Skin of body (tissue), 3 donors: ENCODE measurements at places on chromosomes 5 and 9.

DNA sequence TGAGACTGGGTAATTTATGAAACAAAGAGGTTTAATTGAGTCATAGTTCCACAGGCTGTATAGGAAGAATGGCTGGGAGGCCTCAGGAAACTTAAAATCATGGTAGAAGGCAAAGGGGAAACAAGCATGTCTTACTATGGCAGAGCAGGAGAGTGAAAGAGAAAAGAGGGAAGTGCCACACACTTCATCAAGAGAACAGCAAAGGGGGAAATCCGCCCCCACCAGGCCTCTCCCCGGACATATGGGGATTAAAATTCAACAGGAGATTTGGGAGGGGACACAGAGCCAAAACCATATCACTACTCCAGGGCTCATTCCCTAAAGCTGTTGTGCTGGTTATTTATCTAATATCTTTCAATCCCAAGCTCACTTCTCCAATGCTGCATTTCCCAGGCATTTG lies 50.2 kb upstream of the NR3C1 start:
- no peak for DNase-seq

DNA sequence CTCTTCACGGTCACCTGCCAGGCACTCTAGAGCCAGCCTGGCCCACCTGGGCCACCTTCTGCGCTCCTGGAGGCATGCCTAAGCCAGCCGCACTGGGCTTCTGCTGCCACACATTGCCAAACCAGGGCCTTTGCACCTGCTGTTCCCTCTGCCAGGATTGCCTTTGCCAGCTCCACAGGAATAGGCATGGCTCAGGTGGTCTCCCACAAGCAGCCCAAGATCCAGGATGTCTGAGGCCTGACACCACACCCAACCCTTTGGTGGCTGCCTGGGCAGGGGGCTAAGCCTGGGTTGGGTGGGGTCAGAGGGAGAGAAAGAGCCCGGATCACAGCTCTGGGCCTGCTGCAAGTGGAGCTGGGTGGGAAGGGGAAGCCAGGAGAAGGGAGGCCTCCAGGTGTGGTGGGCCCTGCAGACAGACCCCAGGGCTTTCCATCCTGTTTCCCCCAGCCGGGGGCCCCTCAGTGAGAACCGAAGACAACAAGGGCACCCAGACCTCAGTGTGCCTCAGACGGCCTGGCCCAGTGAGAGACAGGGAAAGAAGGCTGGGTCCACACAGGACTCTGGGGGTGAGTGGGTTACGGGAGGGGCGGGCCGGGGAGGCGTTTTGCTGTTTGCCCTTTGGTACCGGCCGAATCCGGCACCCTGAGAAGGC lies 672 bp upstream of the SUSD3 start:
- no peak for DNase-seq

- DNase-seq, result no peak
These were observed 404.3 kb downstream of the RAB3C start for GRCh38 chr5:58987193-58987592.

DNA sequence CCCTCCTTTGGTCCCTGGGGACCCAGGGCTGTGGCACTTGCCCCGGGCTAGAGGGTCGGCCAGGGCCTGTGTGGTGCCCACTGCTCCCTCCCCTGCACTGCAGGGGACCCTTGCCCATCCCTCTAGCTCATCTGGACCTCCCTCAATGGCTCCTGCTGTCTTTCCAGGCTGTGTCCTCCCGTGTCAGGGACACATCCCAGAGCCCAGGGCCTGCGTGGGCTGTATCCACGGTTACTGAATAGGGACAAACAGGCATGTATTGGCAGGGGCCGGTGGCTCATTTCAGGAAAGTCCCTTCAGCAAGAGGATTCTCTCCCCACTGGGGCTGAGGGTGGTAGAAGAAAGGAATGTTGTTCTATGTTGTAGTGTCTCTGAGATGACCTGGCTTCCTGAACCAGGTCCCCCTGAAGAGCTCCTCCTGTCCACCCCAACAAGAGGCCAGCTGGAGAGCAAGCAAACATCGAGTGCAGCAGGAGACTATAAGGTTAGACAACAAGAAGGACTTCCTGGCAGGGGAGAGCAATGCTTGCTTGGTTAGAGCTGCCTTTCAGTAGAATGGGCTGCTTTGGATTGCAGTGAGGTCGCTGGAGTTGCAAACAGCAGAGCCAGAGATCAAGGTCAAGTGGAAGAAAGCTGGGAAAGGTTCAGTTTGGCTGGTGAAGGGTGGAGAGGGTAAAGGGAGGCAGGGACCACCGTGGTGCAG lies 1.0 kb upstream of the CRB2 start:
- no peak for DNase-seq

- DNase-seq, result no peak
These were observed 519.0 kb upstream of the DAB2 start for GRCh38 chr5:39943811-39944210.

- no peak for DNase-seq
These were observed 26.6 kb downstream of the MYO10 start for GRCh38 chr5:16909464-16909863.

DNA sequence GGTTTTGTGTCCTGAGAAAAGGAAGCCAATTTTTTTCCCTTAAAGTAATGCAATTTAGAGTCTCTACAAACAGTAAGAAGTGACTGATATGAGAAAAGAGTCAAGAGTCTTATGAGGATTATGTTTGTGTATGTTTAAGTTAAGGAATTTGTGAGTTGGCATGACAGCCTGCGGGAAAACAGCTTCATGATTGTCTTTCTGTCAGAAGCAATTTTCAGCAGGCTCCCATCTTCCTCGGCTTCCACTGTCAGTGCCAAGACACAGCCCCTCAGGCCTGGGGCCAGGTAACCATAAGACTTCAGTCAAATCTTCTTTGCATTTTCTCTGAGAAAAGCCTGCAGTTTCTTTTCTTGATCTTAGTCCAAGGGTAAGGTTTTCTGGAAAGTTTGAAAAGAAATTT lies 17.0 kb upstream of the SELENOP start:
- peak; percentile 48 for DNase-seq

- DNase-seq, result no peak
These were observed 1.3 kb upstream of the ST8SIA4 start for GRCh38 chr5:100904259-100904861.

DNA sequence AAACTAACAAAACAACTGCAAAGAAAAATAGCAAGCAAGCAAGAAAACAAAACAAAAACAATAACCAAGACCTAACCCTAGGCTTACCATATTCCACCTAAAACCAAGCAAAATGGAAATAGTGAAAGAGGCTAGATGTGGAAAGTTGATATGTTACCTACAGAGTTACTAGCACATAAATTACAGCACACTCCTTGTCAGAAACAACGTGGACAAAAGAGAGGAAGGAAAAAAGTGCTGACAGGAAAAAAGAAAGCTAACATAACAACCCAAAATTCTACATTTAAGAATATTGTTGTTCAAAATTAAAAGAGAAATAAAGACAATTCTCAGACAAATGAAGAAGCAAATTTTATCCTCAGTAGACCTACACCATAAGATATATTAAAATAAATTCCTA lies 812.8 kb upstream of the NUDT12 start:
- no peak for DNase-seq

GRCh38 chr5:1199649-1200494 lies 1.5 kb upstream of the SLC6A19 start:
- DNase-seq, result no peak
